ENCODE measurements at places on chromosomes 3 and 15.

GRCh38 chr3:192645437-192645836, 81.9 kb downstream of the FGF12 start:
- DNase-seq: no peak

GRCh38 chr3:197613199-197613598, 57.4 kb upstream of the BDH1 start:
- DNase-seq: no peak

GRCh38 chr3:82493858-82494257, 732.4 kb upstream of the GBE1 start:
- DNase-seq: no peak

DNA sequence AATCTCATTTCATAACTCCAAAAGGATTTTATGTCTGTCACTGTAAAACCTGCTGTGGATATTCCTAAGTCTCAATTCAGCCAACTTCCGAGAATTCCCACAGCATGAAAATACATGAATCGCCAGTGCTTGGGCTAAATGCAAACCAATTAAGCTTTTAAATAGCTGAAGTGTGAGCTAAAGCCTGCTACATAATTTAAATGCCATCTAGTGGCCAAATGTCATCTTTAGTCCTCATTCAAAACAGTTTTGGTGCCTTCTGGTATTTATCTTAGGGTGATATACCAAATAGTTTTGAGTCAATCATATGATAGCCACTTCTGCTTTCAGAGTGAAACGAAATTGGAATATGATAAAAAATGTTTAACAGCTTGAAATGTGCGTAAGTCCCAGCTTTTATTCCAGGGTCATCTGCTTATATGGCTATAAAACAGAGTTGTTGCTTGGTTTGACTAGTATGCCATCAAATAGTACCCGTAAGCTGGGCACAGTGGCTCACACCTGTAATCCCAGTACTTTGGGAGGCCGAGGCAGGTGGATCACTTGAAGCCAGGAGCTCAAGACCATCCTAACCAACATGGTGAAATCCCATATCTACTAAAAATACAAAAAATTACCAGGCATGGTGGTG, 41.8 kb upstream of the CCNL1 start:
- DNase-seq: no peak

DNA sequence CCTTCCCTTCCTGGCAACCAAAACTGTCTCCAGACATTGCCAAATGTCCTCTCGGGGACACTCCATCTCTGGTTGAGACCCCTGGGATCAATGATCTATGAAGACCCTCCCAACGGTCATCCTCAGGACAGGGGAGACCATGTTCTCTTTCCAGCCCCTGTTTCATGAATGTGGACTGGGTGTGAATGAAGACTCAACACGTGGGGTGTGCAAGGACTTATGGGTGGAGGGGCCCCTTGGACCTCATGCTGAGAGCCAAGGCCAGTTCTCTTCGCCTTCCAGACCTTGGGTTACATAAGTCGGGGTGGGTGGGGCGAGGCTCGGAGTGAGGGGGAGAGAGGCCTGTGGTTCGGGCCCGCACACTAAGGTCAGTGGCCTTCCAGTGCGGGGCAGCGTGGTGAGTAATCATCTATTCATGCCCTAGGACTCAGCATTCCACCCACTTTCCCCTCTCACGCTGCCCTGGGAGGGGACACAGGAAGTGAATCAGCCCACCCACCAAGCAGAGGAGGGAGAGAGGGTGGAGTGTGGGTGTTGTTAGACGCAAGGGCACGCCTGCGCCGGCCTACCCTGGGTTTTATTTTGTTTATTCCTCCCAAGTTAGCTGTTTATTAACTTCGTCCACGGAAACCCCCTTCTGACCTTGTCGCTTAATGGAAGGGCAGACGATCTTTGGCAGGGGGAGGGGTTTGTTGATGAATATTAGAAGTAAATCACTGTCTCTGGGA, 6.7 kb downstream of the PAQR5 start:
- DNase-seq: no peak

All from activated T-helper 1 cell treated with anti-CD3 and anti-CD28 coated beads, Interleukin-2, amount 50 U/mL, for 16 hours (primary cell).